Neural crest cell (in vitro differentiated cells): ENCODE measurements at places on chromosomes 13 and 19.

- H3K27ac ChIP-seq: no peak overlapping the region
- peaks cover 10% of the 10 kb centered on the region for H3K27me3 ChIP-seq
- DNase-seq: peak; percentile 85
- H3K4me3 ChIP-seq: no peak overlapping the region
Observed at GRCh38 chr19:30682999-30683536, 310.9 kb downstream of the ZNF536 start.

GRCh38 chr13:71540098-71540497 lies 326.9 kb downstream of the DACH1 start:
- no peaks in the 10 kb centered on the region for H3K27me3 ChIP-seq
- DNase-seq: no peak
- no peaks in the 10 kb centered on the region for H3K4me1 ChIP-seq

DNA sequence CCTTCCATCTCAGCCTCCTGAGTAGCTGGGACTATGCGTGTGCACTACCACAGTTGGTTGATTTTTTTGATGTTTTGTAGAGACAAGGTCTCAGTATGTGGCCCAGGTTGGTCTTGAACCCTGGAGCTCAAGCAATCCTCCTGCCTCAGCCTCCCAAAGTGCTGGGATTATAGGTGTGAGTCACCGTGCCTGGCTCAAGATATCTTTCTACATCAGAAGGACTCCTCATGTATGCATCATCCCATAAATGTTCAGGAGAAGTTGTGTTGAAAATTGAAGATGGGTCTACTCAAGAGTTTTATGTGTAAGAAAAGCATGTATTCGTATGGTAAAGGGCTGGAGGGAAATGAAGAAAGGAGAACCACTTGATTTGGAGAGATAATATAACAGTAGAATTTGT lies 71.8 kb upstream of the STK24 start:
- H3K4me1 ChIP-seq: no peaks in the 10 kb centered on the region
- no peak overlapping the region for H3K27ac ChIP-seq
- no peaks in the 10 kb centered on the region for H3K36me3 ChIP-seq
- no peak overlapping the region for H3K4me3 ChIP-seq
- no peak for DNase-seq
- H3K27me3 ChIP-seq: no peaks in the 10 kb centered on the region

- peaks cover 3% of the 10 kb centered on the region for H3K36me3 ChIP-seq
- no peaks in the 10 kb centered on the region for H3K27me3 ChIP-seq
- H3K4me3 ChIP-seq: no peak overlapping the region
- peaks cover 67% of the 10 kb centered on the region for H3K4me1 ChIP-seq
- no peak overlapping the region for H3K27ac ChIP-seq
- no peak for DNase-seq
Observed at GRCh38 chr19:15292847-15293582, 39.3 kb downstream of the BRD4 start.

- no peak overlapping the region for H3K4me3 ChIP-seq
- H3K27ac ChIP-seq: no peak overlapping the region
- H3K27me3 ChIP-seq: no peaks in the 10 kb centered on the region
- no peak for DNase-seq
- H3K36me3 ChIP-seq: no peaks in the 10 kb centered on the region
Observed at GRCh38 chr19:15280048-15280725, 47.9 kb upstream of the EPHX3 start.

GRCh38 chr19:48330012-48330681 lies 4.8 kb downstream of the EMP3 start:
- peaks cover 56% of the 10 kb centered on the region for H3K4me1 ChIP-seq
- peaks cover 6% of the 10 kb centered on the region for H3K36me3 ChIP-seq
- peak overlapping the region; percentile 43 for H3K27ac ChIP-seq
- H3K4me3 ChIP-seq: peak overlapping the region; percentile 90
- DNase-seq: peak; percentile 76
- H3K27me3 ChIP-seq: peaks cover 3% of the 10 kb centered on the region
